ENCODE measurements at places on chromosomes 11 and 22. TPM values are rescaled to one million over a fixed set of nuclear protein-coding genes. Genes with fewer than 3 reads are reported as not detected.

DNA sequence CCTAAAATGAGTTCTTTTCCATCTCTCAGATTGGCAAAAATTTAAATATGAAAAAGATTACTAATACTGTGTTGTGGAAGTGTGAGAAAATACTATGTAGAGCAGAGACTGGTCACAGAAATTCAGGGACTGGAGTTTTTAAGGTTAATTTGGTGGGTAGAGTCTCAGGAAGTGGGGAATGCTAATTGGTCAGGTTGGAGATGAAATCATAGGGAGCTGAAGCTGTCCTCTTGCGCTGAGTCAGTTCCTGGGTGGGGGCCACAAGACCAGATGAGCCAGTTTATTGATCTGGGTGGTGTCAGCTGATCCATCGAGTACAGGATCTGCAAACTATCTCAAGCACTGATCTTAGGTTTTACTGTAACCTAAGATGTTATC, 29.4 kb upstream of the TMEM86A start:
- H3K27me3 ChIP-seq, result no peaks in the 10 kb centered on the region
- no peaks in the 10 kb centered on the region for H3K36me3 ChIP-seq
- H3K4me3 ChIP-seq, result no peak overlapping the region
- DNase-seq, result no peak

- no peaks in the 10 kb centered on the region for H3K27me3 ChIP-seq
- no peak overlapping the region for H3K27ac ChIP-seq
- H3K4me3 ChIP-seq, result no peak overlapping the region
- H3K36me3 ChIP-seq, result no peaks in the 10 kb centered on the region
- no peaks in the 10 kb centered on the region for H3K4me1 ChIP-seq
- DNase-seq, result no peak
Measured at GRCh38 chr22:48658246-48658645, 1169.4 kb downstream of the BRD1 start.

The KCNJ4 gene
- not detected for polyA plus RNA-seq

DNA sequence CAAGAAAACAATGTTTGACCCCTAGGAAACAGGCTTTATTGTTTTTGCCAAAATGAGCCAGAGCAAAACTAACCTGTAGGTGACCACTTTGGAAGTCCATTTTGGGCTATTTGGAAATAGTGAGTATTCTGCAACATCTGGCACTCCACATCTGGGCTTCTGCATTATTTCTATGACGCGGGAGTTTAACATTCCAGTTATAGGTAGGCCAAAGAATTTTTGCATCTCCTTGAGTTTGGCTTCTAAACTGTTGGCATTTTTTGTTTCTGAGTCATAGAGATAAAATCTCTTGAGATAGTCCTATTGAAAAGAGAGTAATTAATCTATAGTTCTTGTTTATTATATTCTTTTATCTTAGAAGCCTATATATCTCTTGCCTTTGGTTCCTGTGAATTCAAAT, 2.9 kb downstream of the MMP7 start:
- H3K36me3 ChIP-seq, result no peaks in the 10 kb centered on the region
- no peak overlapping the region for H3K27ac ChIP-seq
- DNase-seq, result no peak
- H3K4me1 ChIP-seq, result no peaks in the 10 kb centered on the region

DNA sequence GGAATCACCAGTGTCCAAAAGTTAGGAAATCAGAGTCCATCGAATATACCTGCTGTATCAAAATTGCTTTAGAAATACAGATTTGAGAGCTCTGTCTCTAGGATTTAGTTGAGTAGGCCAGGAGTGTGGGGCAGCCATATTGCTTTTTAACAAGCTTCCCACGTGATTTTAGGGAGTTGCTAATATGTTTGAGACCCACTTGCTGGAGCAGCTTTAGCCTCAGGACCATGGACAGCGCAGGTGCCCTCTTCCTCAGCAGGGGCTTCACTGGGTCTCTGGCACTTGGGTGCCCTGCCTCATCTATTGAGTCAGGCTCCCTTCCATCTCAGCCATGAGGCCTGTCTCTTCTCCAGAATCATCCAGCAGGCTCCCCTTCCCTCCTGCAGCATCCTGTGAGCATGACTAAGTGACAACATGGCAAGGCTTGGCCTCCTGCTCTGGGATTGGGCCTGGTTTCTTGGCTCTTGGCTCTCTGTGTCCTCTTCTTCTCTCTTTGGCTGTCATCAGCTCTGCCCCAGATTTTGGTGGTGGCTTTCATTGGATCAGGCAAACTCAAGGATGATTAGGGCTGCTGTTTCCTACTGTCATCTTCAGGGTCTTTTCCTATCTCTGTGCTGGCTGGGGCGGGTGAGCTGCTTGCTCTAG, 70.0 kb downstream of the SGSM1 start:
- DNase-seq, result no peak
- H3K27me3 ChIP-seq, result no peaks in the 10 kb centered on the region
- H3K4me3 ChIP-seq, result no peak overlapping the region
- no peak overlapping the region for H3K27ac ChIP-seq

DNA sequence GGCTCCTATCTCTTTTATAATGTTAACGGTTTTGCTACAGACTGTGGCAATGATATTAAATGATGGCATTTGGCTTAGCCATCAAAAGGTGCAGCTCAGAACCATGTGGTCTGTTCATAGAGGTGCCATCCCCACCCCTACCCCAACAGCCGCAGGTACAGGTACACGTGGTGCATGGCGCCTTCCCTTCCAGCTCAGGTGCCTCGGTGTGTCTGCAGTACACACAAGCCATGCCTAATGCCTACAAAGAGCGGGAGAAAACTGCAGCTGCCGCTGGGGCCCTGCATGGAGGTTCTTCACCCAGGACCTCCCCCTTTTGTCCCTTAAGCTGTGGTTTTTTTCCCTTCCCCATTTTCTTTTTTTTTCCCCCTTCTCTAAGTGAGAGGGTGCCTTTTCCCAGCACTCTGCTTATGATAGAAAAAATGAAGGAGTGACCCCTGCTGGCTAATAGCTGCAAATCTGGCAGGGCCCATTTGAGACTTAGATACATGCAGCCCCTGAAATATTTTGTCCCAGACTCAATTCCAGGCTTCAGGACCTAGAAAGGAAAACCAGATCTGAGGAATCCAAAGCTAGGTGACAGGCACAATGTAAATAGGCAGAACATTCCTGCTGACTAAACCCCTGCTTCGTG, 6.5 kb downstream of the OR52M1 start:
- H3K27ac ChIP-seq, result no peak overlapping the region
- no peaks in the 10 kb centered on the region for H3K36me3 ChIP-seq
- no peak for DNase-seq
- H3K4me1 ChIP-seq, result no peaks in the 10 kb centered on the region

- no peaks in the 10 kb centered on the region for H3K36me3 ChIP-seq
- H3K27ac ChIP-seq, result no peak overlapping the region
- H3K27me3 ChIP-seq, result no peaks in the 10 kb centered on the region
- DNase-seq, result no peak
- no peaks in the 10 kb centered on the region for H3K4me1 ChIP-seq
- no peak overlapping the region for H3K4me3 ChIP-seq
Measured at GRCh38 chr11:91407842-91408241, 816.8 kb upstream of the FAT3 start.
